ENCODE measurements at places on chromosomes 7 and 10.
A peak's percentile ranks its signal among the peaks of the same experiment; 100 is the strongest.

DNA sequence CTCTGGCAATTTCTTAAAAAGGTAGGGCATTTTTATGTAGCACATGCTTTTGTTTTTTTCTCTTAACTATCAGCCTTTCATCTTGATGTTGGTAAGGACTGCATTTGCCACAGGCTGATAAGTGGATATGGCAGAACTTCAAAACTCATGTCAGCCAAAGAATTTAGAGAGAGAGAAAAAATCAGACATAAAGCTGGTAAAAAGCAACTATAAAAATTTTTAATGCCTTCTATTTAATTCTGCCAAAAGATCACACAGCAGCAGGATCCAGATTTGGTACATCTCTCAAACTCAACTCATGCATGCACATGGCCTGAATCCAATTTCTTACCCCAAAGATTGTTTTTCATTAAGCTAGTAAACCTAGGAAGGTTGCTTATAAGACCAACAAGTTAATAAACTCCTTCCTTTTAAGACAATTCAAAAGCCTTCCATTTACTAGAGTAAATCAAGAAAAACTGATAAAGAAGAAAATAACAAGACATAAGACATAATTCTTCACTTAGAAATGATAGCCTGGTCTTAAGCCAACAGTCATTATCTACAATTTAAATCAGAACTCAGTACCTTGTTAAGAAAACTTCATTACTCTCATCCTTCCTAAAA, 69.3 kb downstream of the GLI3 start:
- no peak for DNase-seq

- DNase-seq: no peak
Measured at GRCh38 chr7:145252031-145252430, 416.2 kb upstream of the TPK1 start.

DNA sequence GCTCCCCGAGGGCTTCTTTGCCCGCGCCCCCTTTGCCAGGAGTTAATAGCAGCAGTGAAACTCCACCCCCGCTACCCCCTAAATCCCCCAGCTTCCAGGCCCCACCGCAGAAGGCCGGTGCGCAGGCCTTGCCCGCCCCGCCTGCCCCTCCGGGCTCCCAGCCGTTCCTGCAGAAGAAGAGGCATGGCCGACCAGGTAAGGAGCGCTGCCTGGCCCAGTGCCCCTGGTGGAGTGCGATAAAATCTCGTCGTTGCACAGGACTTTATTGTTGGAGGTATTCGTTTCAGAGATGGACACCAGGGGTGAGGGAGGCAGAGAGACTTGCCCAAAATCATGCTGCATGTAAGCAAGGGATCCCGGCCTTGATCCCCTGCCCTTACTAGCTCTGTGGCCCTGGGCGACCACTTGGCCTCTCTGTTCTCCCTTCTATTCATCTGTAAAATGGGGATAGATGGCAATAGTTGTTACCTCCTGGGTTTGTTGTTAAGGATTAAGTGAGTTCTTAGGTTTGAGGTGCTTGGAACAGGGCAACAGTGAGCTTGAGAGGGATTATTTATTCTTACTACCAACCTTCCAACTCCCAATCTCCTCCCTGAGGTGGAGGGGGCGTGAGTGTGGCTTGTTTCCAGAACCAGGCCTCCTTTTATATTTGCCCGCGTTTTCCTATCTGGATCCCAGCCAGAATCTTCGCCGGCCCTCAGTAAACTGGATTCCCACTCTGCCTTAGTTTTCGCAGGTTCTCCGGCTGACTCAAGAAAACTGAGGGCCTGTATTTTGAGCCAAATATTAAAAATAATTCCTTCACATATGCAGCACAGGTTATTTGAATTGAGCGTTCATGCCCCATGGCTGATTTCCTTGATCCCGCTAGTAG, 78.3 kb downstream of the WIPF3 start:
- no peak for DNase-seq

DNA sequence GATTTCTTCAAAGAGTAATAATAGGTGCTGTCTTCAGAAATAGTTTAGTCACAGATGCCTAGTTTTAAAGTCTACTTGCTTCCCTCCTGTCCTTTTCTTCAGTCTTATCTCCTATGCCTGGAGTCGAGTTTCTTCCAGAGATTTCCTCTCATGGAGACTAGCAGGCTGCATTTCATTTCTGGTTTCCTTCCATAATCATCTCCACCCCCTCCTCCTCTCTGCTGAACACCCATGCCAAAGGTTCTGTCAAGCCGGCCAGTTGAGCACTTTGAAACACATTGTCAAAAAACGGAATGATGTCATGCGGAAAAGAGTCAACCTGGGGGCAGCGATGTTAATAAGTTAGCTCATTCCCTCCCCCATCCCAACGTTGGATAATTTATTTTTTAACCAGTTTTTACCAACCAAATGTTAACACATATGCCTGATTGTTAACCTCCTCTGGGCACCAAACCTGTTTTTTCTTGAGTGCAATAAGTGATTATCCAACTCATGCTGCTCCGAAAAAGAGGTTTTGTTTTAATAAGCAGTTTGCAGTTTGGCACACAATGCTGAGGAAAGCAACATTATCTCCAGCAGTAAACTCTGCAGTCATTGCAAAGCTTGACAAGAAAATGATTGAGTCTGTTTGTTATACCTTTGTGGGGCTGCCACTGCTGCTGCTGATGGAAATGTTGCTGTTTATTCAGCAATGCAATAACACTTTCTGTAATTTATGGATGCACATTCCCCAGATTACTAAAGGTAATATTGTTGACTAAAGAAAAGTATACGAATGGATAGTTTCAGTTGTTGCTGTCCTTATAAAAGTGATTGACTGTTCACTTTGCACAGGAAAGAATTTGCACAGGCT, 161.6 kb downstream of the LRMDA start:
- DNase-seq: no peak

DNA sequence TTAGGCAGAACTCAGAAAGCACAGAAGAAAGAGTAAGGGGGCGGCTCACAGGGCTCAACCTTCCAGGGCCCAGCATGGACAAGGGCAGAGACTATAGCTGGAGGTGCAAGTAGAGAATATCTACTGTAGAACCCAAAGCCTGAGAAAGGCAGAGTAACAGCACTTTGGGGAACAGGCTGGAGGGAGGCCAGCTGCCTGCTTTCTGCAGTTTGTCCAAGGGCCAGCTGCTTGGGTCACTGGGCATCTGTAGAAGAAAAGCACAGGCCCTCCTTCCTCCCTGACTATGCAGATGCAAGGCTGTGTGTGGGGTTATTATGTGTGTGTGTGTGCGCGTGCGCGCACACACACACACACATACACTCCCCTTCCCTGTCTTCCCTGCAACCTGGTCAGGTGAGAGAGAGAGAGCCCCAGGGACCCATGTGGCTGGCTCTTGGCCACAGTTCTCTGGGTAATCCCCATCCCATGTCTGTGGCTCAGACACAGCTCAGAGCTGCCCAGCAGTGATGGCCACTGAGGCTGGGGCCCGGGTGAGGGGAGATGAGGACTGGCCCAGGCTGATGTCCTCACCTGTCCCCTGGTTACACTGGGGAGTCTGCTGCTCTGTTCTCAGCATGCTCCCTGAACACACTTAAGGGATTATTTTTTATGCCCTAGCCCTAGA, 9.0 kb downstream of the ADRA2A start:
- DNase-seq: no peak

GRCh38 chr7:131111081-131111576, 216.5 kb upstream of the MKLN1 start:
- peak; percentile 22 for DNase-seq

DNA sequence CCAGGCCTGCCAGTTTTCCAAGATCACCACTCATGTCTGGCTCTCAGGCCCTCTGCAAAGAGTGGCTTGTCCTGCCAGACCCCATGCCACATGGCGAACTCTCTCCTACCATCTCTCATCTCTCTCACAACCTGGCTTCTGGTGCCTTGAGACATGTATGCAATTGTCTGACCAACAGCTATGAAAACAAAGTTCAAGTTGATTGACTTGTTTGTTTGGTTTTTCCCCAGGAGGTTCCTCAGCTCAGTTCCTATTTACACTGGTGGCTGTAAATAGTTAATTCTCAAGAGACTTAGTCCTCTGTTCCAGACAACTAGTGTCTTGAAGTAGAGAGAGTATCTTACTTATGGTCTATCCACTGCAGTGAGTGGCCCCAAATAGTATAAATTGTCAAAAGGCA, 131.8 kb downstream of the SNX10 start:
- no peak for DNase-seq

DNA sequence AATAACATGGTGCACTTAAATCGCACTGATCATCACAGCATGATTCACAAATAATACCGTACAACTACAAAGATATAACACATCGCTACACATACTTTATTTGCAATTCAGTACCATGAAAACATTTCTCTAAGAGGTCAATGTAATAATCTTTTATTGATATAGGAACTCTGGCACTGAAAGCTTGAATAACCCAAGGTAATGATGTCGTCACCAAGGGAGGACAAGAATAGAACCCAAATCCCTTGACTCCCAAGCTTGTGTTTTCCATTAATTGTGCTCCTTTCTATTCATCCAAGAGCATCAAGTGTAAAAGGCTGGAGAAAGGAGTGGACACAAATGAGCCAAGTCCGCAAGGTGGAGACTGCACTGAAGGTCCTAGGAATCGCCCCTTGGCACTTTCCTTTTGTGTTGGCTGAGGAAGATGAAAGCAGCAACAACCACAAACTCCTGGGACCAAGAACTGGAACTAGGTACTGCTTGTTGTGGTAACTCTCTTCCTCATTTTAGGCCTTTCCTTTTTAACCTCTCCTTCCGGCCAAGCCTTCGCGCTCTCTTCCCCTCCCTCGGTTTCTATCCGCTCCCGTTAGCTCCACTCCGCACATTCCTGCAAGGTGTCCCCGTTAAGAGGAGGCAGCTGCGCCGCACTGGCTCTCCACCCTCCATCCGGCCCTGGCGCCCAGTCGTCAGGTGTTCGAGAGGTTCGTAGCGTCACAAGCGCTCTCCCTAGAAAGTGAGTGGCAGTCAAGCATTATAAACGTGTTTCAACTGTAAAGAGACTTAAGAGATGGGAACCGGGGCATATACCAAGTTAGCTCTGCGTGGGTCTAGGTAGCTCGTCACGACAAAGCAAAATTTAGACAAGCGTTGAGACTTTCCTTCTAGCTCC, 1.0 kb upstream of the CBLL1 start:
- DNase-seq: no peak
